LNCaP clone FGC (cell line): ENCODE measurements at places on chromosomes 1 and 21.

GRCh38 chr1:70195342-70195741, 10.0 kb downstream of the LRRC40 start:
- DNase-seq, result no peak

- no peak for DNase-seq
Observed at GRCh38 chr21:46374761-46375389, 50.9 kb downstream of the PCNT start.

GRCh38 chr1:173302366-173302765, 95.2 kb upstream of the TNFSF4 start:
- no peak for DNase-seq

DNA sequence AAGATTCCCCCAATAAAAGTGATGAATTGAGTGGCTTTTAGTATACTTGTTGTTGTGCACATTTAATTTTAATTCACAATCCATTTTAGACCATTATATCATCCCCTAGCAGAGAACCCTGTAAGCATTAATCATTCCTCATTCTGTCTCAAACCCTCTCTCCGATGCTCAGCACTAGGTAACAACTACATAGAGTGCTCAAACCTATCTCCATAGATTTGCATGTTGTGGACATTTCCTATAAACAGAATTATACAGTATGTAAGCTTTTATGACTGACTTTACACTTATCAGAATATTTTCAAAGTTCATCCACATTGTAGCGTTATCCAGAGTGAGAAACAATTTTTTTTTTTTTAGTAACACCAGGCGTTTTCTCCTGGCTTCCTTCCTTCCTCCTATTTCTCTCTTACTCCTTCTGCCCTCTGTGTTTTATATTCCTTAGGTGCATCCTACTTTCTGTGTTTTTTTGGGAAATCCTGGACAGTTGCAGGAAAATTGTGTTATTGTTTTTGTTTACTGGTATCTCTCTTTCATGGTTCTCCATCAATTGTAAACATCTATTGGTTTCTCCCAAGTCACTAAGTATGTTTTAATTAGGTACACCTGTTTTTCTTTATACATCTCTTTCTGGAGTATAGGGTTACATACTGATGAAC, 1528.0 kb upstream of the TPTE start:
- DNase-seq, result no peak

DNA sequence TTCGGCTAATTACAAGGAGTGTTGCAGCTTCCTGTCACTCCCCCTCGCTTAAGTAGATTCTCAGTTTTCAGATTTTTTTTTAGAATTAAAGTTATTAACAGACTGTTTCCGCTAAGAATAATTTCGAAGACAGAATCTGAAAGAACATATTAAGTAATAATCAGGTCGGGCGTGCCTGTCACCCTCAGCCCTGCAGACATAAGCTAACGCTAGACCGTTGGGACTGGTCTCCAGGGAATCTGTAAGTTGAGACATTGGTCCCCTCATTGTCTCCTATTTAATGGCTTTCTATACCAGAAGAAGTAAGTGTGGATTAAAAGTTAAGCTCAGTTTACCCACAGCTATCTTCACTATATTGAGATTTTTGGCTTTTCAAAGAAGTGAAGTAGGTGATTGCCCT, 14.5 kb downstream of the NMNAT1 start:
- no peak for DNase-seq

- DNase-seq, result no peak
Observed at GRCh38 chr1:156319664-156320063, 18.4 kb downstream of the CCT3 start.

DNA sequence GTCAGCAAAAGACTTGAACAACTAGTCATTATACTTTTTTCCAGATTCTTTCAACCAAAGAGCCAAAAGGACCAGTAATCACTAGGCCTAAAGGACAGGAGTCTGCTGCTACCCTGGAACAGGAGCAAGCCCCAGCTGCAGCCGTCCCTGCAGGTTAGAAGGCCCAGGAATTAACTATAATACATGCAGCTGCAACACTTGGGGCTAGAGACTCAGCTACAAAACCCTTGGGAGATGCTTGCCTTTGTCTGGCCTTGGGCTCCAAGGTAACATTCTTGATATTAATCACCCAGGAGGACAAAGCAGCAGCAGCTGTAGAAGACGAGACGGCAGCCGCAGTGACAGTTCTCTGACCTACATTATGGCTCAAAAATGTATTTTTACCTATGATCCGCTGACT, 841.2 kb upstream of the ADGRL4 start:
- no peak for DNase-seq
